ENCODE measurements at places on chromosomes 7 and 10.

DNA sequence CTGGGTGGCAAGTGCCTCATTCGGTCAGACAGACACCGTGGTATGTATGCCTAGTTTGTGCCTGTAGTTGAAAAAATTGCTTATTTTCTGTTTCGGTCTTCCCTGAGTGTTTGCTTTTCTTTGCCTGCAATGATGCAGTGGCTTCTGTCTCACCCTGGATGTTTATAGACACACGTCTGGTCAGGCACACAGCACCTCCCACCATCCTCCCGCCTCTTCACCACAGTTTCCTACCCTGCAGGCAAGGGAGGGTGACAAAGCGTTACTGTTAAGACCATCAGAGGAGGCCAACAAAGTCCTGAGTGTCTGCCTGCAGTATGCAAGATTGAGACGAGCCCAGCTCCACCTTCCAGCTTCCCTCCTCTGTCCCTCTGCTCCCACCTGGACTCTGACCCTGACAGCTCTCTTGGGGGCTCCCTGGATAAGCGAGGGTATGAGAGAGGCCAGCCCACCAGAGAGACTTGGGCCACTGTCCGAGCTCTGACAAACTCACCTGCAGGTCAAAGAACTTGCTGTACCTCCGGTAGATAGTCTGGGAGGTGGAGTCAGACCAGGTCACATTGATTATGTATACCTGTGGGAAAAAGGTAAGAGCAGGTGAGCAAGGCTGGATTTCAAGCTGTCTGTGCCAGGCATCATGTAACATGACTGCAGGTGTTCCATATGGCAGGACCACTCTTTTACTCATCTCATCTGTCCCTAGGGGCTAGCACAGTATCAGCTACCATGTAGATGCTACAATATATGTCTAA, 54.4 kb downstream of the SH3PXD2A start:
- DNase-seq, result no peak

- DNase-seq, result peak; percentile 74
Measured at GRCh38 chr10:90871279-90871765, 452 bp upstream of the RPP30 start.

DNA sequence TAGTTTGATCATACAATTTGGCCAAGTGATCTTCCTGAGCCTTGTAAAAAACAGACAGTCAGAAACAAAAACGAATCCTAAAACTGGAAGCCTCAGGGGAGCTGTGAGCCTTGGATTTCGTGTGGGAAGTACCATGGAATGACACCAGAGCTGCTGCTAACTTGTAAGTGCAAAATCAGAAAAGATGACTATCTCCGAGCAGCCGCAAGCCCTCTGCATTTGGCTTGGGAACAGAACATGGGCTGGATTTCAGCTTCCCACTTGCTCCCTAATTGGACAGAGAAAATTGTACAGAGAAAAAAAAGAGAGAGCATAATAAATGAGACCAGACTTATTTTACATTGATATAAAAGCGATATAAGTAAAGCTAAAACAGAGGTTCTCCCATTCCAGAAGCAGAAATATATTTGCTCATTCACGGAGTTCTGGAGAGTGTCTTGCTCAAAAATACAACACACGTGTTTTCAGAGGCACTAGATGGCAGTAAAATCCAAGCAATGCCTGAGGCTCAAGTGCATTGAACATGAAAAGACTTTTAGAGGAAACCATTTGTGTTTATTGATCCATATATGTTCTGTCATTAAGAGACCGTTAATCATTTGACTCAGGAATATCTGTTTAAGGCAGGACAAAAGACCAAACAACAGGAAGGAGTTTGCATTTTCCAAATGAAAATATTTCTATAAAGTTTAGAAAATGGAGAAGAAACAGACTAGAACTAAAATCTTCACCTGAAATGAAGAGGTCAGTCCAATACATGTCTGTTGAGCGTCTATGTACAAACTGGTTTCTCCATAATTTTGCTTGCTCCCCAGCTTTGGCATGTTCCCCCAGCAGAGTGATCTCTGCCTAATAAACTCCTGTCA, 78.3 kb upstream of the SLC26A5 start:
- DNase-seq, result no peak

DNA sequence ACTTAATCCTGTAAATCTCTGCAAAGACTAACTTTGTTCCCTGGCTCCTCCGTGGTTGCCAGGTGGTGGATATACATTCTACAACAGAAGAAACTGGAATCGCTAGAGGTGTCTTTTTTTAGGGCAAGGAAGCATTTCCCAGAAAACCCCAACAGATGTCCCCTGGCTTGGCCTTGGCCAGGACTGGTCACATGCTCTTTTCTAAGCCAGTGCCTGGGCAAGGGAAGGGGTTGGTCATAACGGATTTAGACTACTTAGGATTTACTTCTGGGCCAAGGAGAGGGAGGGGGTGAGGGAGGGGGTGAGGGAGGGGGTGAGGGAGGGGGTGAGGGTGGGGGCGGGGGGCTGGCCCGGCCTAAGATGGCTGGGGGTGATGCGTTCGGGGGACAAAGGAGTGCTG, 105.7 kb downstream of the SNX10 start:
- peak; percentile 63 for DNase-seq

- no peak for DNase-seq
Measured at GRCh38 chr7:25402532-25402931, 174.2 kb upstream of the NPVF start.

- no peak for DNase-seq
Measured at GRCh38 chr7:29343399-29343798, 148.8 kb downstream of the CHN2 start.

- no peak for DNase-seq
Measured at GRCh38 chr7:85114342-85114741, 72.5 kb downstream of the SEMA3D start.

DNA sequence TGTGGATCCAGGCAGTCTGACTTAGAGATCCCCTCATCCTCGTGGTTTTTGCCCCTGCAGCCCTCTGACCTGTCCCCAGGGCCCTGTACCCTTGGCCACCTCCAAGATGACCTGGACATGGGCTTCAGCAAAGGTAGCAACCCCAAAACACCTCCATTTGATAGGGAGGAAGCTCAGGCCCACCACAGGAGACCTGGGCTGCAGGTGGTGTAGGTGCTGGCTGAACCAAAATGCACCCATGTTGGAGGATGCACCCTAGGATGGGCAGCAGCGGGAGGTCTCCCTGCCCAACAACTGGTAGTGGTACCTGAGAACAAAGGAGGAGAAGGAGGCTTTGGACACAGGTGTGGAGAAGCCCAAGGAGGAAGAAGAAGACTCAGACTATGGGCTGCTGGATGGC, 188.7 kb downstream of the ZNF716 start:
- no peak for DNase-seq

DNA sequence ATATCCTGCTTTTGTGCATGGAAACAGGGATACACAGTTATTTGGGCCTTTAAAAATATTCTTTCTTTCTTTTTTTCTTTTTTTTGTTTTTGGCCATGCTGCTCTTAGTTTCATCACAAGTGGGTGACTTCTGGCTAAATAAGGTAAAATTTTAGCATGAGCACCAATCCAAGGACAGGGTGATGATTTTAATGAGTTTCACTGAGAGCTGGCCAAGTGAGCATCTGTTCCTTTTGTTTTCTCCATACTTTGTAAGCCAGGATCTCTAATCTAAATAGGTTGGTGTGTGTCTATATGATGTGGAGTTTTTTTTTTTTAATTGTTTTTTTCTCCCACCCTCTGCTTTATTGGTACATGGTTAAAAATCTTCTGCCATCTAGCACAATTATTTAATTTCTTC, 106.8 kb downstream of the POLL start:
- no peak for DNase-seq

DNA sequence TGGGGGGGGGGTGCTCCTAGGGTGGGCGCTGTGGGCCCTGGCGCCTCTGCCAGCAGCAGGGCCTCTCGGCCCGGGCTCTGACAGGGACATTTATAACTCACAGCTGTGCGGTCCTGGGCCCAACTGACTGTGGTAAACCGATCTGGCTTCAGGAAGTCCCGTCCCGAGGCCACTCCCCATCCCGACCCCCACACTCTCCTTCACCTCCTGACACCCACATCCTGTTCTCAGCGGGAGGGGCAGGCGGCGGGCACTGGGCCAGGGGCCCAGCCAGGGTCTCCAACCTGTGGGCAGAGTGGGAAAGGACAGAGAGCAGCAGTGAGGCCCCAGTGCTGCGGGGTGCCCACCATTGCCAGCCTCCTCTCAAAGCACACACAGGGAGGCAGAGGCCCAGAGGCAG, 69.1 kb downstream of the ZMIZ1 start:
- DNase-seq, result no peak

DNA sequence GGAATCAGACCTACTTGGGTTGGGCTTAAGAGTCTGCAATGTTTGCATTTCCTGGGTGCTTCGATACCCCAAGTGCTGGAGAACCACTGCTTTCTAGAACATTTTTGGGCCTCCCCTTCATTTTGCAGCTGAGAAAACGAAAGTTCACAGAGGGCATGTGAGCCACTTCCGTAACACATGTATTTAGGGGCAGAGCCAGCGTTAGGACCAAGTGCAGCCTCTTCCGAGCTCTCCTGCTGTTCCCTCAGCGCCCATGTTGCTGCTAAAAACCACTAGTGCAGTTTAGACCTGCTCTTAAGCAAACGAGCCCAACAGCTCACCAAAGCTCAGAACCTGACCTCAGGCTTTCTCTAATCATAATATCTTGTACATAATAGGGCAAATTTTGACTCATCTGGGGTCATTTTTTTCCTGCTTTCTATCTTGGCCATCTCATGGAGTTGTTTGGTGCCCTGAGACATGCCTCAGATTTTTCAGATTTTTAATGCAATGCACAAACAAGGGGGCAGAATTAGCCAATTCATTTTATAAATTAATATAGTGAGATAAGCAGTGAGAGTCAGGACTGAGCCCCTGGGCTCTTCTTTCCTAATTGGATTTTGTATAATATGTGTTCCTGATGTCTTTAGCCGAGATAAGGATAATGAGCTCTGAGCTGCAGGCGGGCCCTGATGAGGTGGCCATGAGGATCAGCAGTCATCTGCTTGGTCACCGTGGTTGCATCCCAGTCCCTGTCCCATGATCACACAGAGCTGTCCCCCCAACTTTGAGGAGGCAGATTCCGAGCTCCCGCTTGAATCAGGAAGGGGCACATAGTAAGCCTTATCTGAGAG, 12.9 kb downstream of the BAG3 start:
- DNase-seq, result no peak

GRCh38 chr7:35544028-35544742, 150.8 kb downstream of the HERPUD2 start:
- DNase-seq, result peak; percentile 22

Data from ecto neural progenitor cell (in vitro differentiated cells).